ENCODE measurements at places on chromosomes 4 and X.

- H3K27ac ChIP-seq = no peak overlapping the region
- H3K27me3 ChIP-seq = no peaks in the 10 kb centered on the region
Measured at GRCh38 chrX:39194673-39195072, 393.4 kb downstream of the MID1IP1 start.

- DNase-seq = peak; percentile 37
- no peaks in the 10 kb centered on the region for H3K27me3 ChIP-seq
- H3K36me3 ChIP-seq = no peaks in the 10 kb centered on the region
Measured at GRCh38 chrX:151359931-151360871, 36.8 kb upstream of the VMA21 start.

DNA sequence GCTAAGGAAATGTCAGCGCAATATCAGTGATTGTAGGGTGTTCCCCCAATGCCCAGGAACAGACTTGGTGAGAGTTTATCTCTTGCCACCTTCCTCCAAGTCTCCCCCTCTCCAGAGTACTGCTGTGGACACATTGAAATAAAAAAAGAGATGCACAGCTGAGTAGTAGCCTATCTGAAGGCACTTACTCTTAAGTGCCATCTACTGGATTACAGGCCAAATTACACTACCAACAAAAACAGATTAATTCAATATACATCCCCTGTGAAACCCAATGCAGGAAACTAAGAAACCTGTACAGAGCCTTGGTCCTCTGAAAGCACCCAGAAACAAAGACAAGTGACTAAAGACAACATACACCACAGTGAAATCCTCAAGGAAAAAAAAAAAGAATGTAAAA is 460.3 kb downstream of the ZIC3 start:
- no peaks in the 10 kb centered on the region for H3K4me1 ChIP-seq
- no peak overlapping the region for H3K4me3 ChIP-seq
- no peak for DNase-seq
- no peak overlapping the region for H3K27ac ChIP-seq
- no peaks in the 10 kb centered on the region for H3K36me3 ChIP-seq
- H3K27me3 ChIP-seq = no peaks in the 10 kb centered on the region

- H3K36me3 ChIP-seq = no peaks in the 10 kb centered on the region
- no peak for DNase-seq
- H3K27ac ChIP-seq = no peak overlapping the region
- no peak overlapping the region for H3K4me3 ChIP-seq
- no peaks in the 10 kb centered on the region for H3K4me1 ChIP-seq
- H3K27me3 ChIP-seq = no peaks in the 10 kb centered on the region
Measured at GRCh38 chrX:109720947-109721346, 12.1 kb downstream of the ACSL4 start.

GRCh38 chrX:82703551-82703950 is 804.5 kb upstream of the POU3F4 start:
- no peak overlapping the region for H3K4me3 ChIP-seq
- H3K4me1 ChIP-seq = no peaks in the 10 kb centered on the region
- H3K36me3 ChIP-seq = no peaks in the 10 kb centered on the region
- peaks cover 5% of the 10 kb centered on the region for H3K27me3 ChIP-seq
- no peak for DNase-seq
- H3K27ac ChIP-seq = no peak overlapping the region

DNA sequence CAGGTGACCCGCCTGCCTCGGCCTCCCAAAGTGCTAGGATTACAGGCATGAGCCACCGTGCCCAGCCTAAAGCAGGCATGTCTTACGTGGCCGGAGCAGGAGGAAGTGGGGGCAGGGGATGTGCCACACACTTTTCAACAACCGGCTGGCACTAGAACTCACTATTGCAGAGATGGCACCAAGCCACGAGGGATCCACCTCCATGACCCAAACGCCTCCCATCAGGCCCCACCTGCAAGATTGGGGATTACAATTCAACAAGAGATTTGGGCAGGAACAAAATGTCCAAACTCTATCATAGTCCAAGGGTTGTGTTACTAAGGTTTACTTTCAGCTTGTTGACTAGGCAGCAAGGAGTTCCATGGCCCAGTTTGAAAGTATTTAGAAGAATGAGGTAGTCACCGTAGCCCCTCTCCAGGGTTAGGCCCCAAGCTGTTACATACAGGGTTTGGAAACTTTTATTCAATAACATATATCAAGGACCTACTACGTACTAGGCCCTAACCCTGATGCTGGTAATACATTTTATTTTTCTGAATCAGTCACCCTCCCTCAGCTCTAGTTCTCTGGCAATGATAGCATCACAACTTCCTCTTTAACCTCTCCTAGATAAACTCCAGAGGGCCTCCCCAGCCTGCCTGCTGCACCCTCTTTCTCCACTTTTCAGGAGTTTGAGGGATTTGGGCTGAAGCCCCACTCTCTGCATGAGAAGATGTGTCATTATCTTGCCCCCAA is 18.0 kb upstream of the TBC1D14 start:
- H3K4me3 ChIP-seq = peak overlapping the region; percentile 28
- peak overlapping the region; percentile 91 for H3K27ac ChIP-seq
- H3K36me3 ChIP-seq = no peaks in the 10 kb centered on the region
- peaks cover 18% of the 10 kb centered on the region for H3K4me1 ChIP-seq

DNA sequence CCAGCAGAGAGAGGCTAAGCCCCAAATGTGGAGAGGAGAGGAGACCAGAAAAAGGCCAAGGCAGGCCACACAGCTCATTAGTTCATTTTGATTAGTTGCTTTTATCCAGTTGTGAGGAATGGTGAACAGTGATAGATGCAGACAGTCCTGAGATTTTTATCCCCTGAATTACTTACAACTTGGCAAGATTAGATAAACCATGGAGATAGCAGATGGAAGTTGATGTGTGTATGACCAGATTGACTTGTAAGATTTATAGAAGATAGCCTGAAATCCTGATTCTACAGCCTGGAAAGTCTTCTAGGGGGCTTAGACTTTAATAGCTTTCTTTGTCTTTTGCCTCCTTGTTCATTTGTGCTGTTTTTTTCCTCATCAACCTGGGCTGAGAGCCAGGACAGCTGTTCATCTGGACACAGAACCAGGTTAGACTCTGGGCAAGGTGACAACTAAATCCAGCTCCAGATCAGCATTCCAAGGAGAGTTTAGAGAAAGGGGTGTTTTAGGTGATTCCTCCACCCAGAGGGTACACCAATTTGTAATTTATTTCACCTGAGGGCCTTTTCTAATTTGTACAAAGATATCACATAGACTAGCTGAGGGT is 215.5 kb downstream of the SPATA18 start:
- H3K36me3 ChIP-seq = no peaks in the 10 kb centered on the region
- H3K4me1 ChIP-seq = no peaks in the 10 kb centered on the region
- H3K27me3 ChIP-seq = no peaks in the 10 kb centered on the region
- DNase-seq = no peak

GRCh38 chr4:94453391-94453963 is 1.7 kb downstream of the PDLIM5 start:
- peaks cover 7% of the 10 kb centered on the region for H3K4me1 ChIP-seq
- peak overlapping the region; percentile 96 for H3K27ac ChIP-seq
- H3K4me3 ChIP-seq = peak overlapping the region; percentile 100

GRCh38 chr4:26407476-26407875 is 82.8 kb downstream of the CCKAR start:
- peaks cover 2% of the 10 kb centered on the region for H3K4me1 ChIP-seq
- DNase-seq = no peak
- H3K27ac ChIP-seq = no peak overlapping the region
- no peaks in the 10 kb centered on the region for H3K27me3 ChIP-seq
- no peak overlapping the region for H3K4me3 ChIP-seq
- peaks cover 9% of the 10 kb centered on the region for H3K36me3 ChIP-seq

- H3K27ac ChIP-seq = peak overlapping the region; percentile 97
- H3K4me1 ChIP-seq = peaks cover 24% of the 10 kb centered on the region
- DNase-seq = no peak
- H3K36me3 ChIP-seq = no peaks in the 10 kb centered on the region
- H3K4me3 ChIP-seq = peak overlapping the region; percentile 100
- no peaks in the 10 kb centered on the region for H3K27me3 ChIP-seq
Measured at GRCh38 chr4:102501447-102501696, 213 bp downstream of the NFKB1 start.

GRCh38 chr4:128386761-128387599 is 99.4 kb upstream of the PGRMC2 start:
- peak overlapping the region; percentile 51 for H3K27ac ChIP-seq
- H3K4me3 ChIP-seq = no peak overlapping the region
- no peaks in the 10 kb centered on the region for H3K36me3 ChIP-seq
- no peaks in the 10 kb centered on the region for H3K4me1 ChIP-seq
- H3K27me3 ChIP-seq = no peaks in the 10 kb centered on the region

DNA sequence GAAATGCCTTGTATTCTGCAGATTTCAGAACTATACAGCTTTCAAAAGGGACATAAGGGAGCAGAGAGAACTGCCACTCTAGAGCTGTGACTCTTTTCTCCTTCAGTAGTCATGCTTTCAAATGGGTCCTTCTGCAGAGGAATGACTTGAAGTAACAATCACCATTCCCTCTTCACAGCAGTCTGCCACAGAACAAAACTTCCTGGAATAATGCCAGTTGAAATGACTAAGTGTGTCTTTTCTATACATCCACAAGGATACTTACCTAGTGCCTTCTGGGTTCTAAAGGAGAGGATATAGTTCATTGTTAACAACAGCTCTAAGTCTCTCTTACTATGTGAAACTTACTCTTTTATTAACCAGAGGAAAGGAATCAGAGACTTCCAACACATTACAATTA is 515.4 kb upstream of the ATOH1 start:
- H3K36me3 ChIP-seq = no peaks in the 10 kb centered on the region
- no peaks in the 10 kb centered on the region for H3K27me3 ChIP-seq
- no peak overlapping the region for H3K27ac ChIP-seq

DNA sequence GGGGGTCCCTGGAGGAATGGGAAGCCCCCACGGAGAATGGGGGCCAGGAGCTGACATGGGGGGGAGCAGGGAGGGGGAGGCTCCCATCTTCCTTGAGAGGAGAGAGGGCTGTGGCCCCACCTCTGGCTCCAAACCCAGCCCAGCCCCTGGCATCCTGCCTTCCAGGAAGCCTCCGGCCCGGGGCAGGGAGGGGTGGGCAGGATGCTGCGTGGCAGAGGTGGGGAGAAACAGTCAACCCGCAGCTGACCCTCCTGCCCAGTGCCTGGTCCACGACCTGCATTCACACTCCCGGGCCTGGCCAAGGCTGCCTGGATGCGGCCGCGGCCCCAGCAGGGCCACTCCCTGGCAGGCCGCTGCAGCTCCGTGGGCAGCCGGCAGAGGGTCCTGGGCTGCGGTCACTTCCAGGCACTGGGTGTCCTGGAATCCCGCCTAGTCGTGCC is 39.0 kb downstream of the CPLX1 start:
- H3K27ac ChIP-seq = no peak overlapping the region
- H3K4me1 ChIP-seq = peaks cover 12% of the 10 kb centered on the region
- no peak overlapping the region for H3K4me3 ChIP-seq
- no peaks in the 10 kb centered on the region for H3K27me3 ChIP-seq
- DNase-seq = no peak
